ENCODE measurements at places on chromosomes 6 and 20. TPM values are rescaled to one million over a fixed set of nuclear protein-coding genes. Genes with fewer than 3 reads are reported as not detected.
A peak's percentile ranks its signal among the peaks of the same experiment; 100 is the strongest.

The DNAH8 gene
- total RNA-seq, result not detected

The ZNF343 gene
- total RNA-seq, result 8.5 TPM

The ARFRP1 gene
- 65.7 TPM for total RNA-seq

GRCh38 chr6:139370283-139370998, 4.0 kb downstream of the CITED2 start:
- peak; percentile 59 for DNase-seq

- DNase-seq, result no peak
Observed at GRCh38 chr6:134979142-134979541, 29.2 kb upstream of the ALDH8A1 start.

DNA sequence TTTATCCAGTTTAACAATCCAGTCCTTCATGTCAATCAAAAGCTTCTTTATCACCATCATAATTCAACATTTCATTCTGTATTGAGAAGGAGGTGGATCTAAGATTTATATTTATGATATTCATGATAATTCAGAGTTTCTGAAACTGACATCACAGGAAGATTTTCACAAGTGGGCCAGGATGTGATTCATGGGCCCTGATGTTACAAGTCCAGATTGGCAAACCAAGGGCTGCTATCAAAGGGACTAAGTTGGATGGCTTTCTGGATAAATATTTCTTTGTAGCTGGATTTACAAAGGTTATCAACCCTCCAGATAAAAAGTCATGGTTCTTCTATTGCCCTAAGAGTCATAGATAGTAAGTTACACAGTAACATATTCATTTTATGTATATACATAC, 866.5 kb downstream of the KIF16B start:
- no peak for DNase-seq

DNA sequence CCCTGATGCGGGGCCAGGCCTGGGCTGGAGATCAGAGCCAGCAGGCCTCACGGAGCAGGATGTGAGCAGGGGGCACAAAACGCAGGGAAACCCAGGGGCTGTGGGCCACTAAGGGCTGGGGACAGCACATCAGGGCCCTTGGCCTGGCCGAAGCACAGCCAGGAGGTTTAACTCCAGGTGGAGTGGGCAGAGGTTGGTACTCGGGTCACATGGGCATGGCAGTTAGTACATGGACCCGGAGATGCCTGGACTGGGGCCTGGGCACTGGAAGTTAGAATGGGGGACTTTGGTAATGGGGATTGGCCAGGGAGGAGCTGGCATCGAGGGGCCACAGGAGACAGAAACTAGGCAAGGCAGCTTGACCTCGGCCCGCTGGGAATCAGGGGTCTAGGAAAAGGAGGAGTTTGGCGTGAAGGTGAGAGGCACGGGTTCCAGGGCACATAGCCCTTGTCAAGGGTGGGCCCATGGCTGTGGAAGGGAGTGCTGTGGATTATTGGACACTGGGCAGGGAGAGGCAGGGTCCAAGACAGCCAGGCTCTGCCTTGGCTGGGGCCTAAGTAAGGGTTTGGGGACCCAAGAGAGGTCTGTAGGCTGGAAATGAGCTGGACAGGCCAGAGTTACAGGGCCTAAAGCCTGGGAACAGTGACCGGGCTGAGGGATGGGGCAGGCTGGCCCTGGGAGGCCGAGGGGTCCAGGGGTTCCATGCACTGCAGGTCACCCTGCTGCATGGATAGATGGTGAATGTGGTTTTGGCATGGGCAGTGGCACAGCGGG, 41.6 kb upstream of the CD93 start:
- no peak for DNase-seq
